ENCODE measurements at places on chromosomes 12 and 14.
A peak's percentile ranks its signal among the peaks of the same experiment; 100 is the strongest.

GRCh38 chr14:22918804-22919600 lies at the start of gene RBM23:
TSS of gene RBM23 (minus strand) at chr14:22919149.
- DNase-seq = peak; percentile 100

GRCh38 chr14:84988357-84988756 lies 541.6 kb upstream of the FLRT2 start:
- DNase-seq = peak; percentile 3

- no peak for DNase-seq
Measured at GRCh38 chr12:68784015-68784414, 24.0 kb upstream of the MDM2 start.

DNA sequence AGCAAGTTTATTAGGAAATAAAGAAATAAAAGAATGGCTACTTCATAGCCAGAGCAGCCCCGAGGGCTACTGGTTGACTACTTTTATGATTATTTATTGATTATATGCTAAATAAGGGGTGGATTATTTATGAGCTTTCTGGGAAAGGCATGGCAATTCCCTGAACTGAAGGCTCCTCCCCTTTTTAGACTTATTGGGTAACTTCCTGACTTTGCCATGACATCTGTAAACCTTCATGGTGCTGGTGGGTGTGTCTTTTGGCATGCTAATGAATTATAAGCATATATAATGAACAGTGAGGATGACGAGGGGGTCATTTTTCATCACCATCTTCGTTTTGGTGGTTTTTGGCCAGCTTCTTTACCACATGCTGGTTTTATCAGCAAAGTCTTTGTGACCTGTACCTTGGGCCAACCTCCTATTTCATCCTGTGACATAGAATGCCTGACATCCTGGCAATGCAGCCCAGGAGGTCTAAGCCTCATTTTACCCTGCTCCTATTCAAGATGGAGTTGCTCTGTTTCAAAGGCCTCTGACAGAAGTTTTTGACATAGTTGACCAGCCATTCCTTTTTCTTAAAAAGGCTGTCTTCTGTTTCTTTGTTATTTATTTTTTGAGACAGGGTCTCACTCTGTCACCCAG lies 11.1 kb upstream of the PTGES3 start:
- no peak for DNase-seq

DNA sequence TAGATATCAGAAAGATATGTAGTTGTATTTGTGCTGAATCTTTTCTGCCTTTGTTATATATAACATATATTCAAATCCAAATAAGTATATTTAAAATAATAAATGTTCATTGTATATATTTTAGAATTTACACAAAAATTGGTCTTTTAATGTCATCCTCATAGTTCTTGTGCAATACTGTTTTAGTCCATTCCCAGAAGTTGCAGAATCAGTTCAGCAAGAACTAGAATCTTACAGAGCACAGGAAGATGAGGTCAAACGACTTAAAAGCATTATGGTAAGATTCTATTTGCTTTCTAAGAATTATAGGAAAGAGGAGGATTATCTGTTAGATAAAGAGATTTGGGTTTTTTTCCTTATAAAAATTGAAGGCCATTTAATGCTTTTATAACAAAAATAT lies 51.0 kb downstream of the SCFD1 start:
- DNase-seq = no peak

DNA sequence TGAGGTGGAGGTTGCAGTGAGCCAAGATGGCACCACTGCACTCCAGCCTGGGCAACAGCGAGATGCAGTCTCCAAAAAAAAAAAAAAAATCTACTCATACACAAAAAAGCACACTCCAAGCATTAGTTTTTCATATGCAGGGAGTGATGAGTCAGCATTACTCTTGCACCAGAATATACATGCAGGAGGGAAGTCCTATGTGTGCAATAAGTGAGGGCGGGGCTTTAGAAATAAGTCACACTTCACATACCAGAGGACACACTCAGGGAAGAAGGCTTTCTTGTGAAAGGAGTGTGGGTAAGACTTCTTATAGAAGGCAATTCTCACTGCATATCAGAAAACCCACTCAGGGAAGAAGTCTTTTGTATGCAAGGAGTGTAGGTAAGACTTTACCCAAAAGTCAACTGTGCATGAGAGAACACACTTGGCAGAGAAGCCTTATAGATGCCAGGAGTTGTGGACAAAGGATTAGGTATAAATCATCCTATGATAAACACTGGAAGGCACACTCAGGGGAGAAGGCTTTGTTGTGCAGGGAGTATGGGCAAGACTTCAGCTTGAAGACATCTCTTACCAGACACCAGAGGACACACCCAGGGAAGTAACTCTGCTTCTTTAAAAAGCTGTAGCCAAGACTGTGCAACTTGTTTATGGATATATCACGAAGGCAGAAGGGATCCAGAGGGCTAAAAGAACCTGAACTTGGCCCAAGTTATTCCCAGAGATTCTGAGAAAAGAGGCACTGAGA lies 50.5 kb downstream of the ATF7 start:
- DNase-seq = peak; percentile 68

GRCh38 chr14:102746634-102747438 lies 30.4 kb upstream of the TRAF3 start:
- DNase-seq = no peak

GRCh38 chr12:113634474-113634873 lies 162.8 kb upstream of the LHX5 start:
- DNase-seq = no peak

DNA sequence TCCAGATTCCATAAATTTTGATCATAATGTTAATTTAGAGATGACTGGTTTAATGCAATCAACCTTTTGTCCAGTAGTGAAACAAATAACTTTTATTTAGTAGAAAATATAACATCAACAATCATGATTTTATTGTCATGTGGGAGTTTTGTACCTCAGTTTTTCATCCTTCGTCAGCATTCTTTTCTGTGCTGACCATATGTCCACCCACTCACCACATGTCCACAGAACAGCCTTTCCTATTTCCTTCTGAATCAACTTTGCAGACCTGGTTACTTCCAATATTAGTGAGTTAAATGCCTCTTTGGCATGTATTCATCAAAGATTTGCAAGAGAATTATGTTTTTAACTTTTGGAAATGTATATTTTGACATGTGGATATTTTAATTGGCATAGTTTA lies 36.8 kb upstream of the CNTN1 start:
- DNase-seq = no peak

DNA sequence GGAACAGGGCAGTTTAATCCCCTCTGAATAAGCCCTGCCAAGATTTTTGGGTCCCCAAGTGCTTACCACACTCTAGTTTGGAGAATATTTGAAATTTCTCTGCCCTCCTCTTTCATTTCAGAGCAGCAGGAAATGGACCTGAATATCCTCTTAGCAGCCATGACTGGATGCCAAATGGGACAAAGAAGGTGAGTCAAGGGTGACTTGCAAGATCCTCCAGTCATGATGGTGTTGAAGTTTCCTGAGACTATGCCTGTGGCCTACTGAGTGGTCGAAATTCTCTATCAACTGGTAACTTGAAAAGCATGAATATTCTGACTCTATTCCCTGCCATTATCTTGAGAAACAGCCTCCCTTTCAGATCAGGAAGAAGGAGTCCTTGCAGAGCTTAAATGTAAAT lies 1674.7 kb upstream of the SEL1L start:
- DNase-seq = peak; percentile 2

DNA sequence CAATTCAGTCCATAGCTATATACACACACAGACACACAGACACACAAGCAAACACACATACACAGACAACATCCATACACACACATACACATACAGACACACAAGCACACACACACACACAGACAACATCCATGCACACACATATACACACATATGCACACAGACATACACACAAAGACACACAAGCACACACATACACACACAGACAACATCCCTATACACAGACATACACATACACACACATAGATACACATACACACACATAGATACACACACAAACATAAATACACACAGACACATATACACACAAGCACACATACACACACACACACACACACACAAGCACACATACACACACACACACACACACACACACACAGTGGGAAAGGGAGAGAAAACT lies 254.8 kb downstream of the VRK1 start:
- no peak for DNase-seq

DNA sequence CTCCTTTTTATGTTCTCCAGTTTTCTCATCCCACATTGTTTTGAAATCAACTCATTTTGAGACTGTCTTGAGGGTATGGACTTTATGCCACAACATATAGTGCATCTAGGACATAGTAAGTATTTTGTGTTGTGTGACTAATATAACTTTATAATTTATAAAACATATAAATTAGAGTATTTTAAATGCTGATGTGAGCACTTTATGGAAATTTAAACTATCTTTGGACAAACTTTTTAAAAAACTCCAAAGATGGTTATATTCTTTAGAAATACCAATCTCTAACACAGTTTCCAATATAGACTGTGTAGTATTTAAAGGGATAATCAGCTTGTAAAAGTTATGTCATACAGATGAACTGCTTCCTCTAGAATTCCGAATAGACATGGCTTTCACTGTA lies 87.4 kb downstream of the LRIG3 start:
- DNase-seq = no peak

- DNase-seq = peak; percentile 38
Measured at GRCh38 chr12:69475237-69475975, 5.2 kb downstream of the FRS2 start.

GRCh38 chr12:114919479-114919878 lies 235.5 kb upstream of the TBX3 start:
- no peak for DNase-seq

DNA sequence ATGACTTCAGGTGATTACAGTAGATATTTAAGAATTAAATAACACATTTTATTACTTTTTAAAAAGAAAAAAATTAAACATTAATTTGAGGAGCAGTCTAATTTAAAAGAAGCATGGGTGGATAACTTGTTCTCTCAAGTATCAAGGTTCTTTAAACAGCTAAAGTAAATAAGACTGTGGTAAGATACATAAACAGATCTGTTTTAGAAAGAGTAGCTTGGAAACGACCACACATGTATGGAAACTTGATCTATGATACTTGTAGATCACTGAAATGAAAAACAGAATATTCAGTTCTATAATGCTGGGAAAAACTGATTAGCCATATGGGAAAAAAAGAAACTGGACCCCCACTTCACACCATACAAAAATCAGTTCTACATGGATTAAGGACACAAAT lies 36.0 kb downstream of the TC2N start:
- DNase-seq = no peak

GRCh38 chr12:49347311-49348193 lies 864 bp downstream of the DNAJC22 start:
- DNase-seq = peak; percentile 77

GRCh38 chr12:82912406-82912805 lies 225.7 kb downstream of the TMTC2 start:
- peak; percentile 5 for DNase-seq

DNA sequence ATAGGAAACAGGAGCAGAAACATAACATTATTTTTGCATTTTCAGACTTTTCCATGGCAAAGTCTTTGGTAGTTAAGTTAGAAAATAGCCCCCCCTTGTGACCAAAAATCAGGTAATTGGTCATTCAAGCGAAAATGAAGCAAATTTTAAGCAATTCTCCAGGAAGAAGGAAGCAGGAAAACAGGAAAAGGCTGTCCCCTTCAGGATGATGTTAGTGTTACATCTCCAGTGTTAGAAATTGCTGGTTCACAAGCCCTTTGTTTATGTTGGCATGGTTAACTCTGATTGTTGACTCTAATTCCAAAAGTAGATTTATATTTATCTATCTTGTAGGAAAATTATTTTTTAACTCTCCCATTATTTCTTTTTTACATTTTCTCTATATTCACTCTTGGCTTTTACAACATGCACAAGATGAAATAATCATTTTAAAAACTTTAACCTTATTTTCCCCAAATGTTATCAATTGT lies 18.8 kb upstream of the GAS2L3 start:
- DNase-seq = peak; percentile 83

DNA sequence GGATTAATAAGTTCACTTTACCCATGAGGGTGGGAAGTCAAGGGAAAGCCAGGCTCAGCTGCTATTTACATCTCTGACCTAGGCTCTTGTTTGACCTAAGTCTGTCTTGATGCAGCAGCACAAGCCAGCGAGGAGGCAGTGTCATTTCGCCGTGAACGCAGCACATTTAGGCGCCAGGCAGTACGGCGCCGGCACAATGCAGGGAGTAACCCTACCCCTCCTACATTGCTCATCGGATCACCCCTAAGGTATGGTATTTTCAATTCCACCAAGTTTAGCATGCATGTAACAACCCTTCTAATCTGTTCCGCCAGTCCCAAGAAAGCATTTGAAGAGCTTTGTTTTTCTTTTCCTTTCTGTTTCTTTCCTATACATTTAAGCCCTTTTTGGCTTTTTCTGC lies 81.2 kb downstream of the PCNX1 start:
- no peak for DNase-seq

- DNase-seq = no peak
Measured at GRCh38 chr14:104429291-104429861, 150.2 kb upstream of the C14orf180 start.

DNA sequence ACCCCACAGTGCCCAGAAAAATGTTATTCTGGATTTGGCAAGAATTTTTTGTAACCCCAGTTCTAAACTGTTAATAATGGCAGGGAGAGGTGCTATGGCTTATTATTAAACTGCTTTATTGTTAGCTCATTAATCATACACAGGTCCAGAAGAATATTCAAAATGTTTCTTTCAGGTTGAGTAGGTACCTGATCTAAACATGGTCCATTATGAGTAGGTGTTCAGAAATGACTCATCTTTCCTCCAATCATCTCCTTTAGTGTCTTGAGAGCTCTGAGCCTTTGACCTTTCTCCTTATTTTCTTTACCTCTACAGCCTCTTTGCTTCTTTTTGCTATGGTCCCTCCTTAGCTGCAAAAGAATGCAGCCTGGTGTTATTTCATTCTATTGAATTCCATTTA lies 211.0 kb upstream of the GARIN6 start:
- no peak for DNase-seq

DNA sequence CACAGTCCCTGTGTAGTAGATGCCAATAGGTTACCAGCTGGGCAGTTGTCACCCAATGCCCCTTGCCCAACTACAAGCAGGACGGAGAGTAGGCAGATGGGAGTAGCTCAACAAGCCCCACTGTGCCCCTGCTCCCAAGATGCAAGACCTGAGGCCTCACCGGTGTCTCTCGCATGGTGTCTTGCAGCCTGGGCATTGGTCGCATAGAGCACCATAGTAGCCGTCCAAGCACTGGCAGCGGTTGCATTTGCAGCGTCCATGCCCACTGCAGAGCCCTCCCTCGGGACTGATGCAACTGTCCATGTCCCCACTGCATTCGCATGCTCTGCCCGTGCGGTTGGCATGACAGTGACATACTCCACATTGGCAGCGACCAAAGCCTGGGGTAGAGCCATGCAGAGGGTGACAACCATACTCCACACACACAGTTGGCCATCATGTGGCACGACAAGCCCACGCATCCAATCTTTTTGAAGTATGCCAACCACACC lies 11.9 kb upstream of the CSAD start:
- DNase-seq = no peak

GRCh38 chr12:99260456-99260996 lies 387.0 kb upstream of the GARIN6 start:
- DNase-seq = no peak

Measured in fibroblast of skin of back (primary cell).